PC-3 (cell line): ENCODE measurements at places on chromosomes 13 and 19. TPM values are rescaled to one million over a fixed set of nuclear protein-coding genes. Genes with fewer than 3 reads are reported as not detected.

DNA sequence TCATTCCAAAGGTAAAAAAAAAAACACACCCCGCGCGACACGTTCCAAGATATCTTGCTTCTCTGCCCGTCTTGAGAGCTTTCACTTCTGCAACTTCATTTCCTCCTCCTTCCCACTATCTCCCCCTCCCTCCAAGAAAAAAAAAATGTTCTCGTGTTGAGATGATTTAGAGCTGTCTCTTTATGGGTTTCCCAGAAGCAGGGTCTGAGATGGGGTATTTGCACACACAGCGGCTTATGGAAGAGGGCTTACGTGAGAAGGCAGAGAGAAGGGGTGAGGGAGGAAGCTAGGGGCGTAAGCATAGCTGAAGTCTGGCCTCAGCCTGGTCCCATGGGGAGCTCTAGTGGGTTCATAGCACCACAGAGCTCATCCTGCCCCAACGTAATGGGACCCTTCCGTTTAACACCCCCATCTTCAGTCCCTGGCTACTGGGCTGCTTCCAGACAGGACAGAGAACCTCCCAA is 31.3 kb upstream of the USE1 start:
- no peak for DNase-seq
- H3K27ac ChIP-seq = no peak overlapping the region
- H3K4me3 ChIP-seq = no peak overlapping the region
- H3K27me3 ChIP-seq = no peaks in the 10 kb centered on the region
- H3K36me3 ChIP-seq = peaks cover 5% of the 10 kb centered on the region
- H3K4me1 ChIP-seq = no peaks in the 10 kb centered on the region

DNA sequence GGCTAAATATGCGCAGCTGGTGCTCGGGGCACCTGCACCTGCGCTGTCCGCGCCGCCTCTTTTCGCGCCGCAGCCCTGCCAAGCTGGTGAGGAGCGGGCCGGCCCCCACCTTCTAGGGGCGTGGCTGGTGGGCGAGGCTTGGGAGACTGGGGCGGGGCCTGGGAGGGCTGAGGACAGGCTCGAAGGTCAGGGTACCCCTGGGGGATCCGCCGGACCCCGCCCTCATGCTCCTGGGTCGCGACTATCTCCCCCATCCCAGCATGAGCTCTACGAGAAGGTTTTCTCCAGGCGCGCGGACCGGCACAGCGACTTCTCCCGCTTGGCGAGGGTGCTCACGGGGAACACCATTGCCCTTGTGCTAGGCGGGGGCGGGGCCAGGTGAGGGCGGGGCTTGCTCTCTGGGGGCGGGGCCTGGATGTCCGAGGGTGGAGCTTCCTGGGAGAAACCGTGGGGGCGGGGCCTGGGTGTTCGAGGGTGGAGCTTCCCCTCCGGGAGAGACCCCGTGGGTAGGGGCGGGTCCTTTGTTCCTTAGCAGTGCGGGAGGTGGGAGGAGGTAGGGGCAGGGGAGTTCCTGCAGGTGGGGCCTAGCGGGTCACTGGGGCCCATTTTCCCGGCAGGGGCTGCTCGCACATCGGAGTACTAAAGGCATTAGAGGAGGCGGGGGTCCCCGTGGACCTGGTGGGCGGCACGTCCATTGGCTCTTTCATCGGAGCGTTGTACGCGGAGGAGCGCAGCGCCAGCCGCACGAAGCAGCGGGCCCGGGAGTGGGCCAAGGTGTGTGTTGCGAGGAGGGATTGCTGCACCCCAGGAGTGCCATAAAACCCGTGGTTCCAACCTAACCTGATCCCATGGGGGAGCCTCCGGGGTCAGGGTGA is 19.7 kb downstream of the PNPLA6 start:
- no peaks in the 10 kb centered on the region for H3K4me1 ChIP-seq
- H3K36me3 ChIP-seq = peaks cover 59% of the 10 kb centered on the region
- no peak overlapping the region for H3K27ac ChIP-seq
- DNase-seq = no peak
- H3K4me3 ChIP-seq = no peak overlapping the region
- H3K27me3 ChIP-seq = no peaks in the 10 kb centered on the region

- H3K4me1 ChIP-seq = no peaks in the 10 kb centered on the region
- H3K4me3 ChIP-seq = no peak overlapping the region
- DNase-seq = no peak
- no peaks in the 10 kb centered on the region for H3K27me3 ChIP-seq
- H3K27ac ChIP-seq = no peak overlapping the region
- H3K36me3 ChIP-seq = no peaks in the 10 kb centered on the region
Observed at GRCh38 chr13:113876346-113877148, 12.7 kb upstream of the GAS6 start.

DNA sequence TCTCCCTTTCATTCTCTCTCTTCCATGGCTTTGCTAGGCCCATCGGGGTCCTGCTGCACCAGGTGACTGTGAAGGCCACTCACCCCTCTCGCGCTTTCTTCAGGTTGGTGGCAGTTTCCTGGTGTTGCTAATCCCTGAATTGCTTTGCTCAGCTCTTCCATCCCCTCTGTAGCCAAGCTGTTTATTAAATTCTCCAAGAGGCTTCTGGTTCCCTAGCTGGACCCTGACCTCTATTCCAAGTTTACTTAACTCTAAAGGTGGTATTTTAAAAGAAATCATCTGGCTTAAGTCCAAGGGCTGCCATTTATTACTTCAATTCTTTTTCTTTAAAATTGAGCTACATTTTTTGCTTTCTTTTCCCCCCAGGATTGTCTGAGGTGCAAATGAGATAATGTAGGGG is 32.7 kb upstream of the MICU2 start:
- H3K27me3 ChIP-seq = 0 out of 2 replicates have a peak, but pooled peaks cover 6% of the 10 kb centered on the region
- H3K27ac ChIP-seq = no peak overlapping the region
- no peaks in the 10 kb centered on the region for H3K36me3 ChIP-seq
- no peak for DNase-seq

GRCh38 chr19:39710333-39710890 is 6.1 kb downstream of the LGALS14 start:
- H3K27me3 ChIP-seq = 0 out of 2 replicates have a peak, but pooled peaks cover 3% of the 10 kb centered on the region
- no peak for DNase-seq
- peaks cover 11% of the 10 kb centered on the region; the same call in 1 of the 2 replicates for H3K4me1 ChIP-seq

- H3K4me1 ChIP-seq = no peaks in the 10 kb centered on the region
- H3K36me3 ChIP-seq = no peaks in the 10 kb centered on the region
- no peak overlapping the region for H3K4me3 ChIP-seq
Observed at GRCh38 chr19:30162718-30163117, 209.5 kb upstream of the ZNF536 start.

DNA sequence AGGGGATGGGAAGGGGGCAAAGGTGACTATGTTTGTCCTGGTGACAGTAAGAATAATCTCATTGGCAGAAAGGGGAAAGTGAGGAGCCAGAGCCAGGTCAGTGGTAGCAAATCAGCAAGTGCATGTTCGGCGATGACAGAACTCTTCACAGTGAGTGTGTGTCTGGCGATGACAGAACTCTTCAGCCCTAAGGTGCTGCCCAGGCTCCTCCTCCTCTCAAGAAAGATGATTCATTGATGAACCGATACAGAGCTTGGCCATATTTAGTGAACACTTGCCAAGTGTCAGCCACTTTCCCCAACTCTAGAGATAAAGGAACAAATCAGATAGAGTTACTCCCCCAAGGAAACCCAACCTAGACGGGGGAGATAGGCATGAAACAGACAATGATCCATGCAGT is 199.3 kb upstream of the UBL3 start:
- H3K4me1 ChIP-seq = peaks cover 5% of the 10 kb centered on the region; the same call in 1 of the 2 replicates
- H3K36me3 ChIP-seq = no peaks in the 10 kb centered on the region
- no peak overlapping the region for H3K27ac ChIP-seq
- no peak overlapping the region for H3K4me3 ChIP-seq

- no peaks in the 10 kb centered on the region for H3K4me1 ChIP-seq
- H3K27ac ChIP-seq = no peak overlapping the region
- no peak overlapping the region for H3K4me3 ChIP-seq
Observed at GRCh38 chr13:78607409-78608251, 4.3 kb upstream of the POU4F1 start.

DNA sequence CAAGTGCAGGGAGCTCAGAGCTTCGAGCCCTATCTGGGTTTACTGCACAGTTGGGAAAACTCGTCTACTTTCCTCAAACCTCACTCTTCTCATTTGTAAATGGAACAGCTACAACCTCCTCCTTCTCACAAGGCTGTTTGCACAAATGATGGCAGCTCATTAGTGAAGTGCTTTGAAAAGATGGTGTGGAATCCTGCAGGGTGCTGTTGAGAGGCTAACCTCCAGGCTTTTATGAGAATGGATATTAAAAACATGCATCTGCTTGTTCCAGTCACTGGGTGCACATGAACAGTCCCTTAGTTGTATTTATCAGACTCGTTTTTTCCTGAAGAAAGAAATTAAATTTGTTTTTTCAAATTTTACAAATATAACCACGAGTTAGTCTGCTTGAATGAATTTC is 36.6 kb downstream of the PCDH8 start:
- H3K27me3 ChIP-seq = no peaks in the 10 kb centered on the region
- no peak overlapping the region for H3K27ac ChIP-seq
- no peaks in the 10 kb centered on the region for H3K36me3 ChIP-seq
- no peak for DNase-seq
- H3K4me3 ChIP-seq = no peak overlapping the region

GRCh38 chr13:29355029-29355428 is 240.5 kb downstream of the SLC7A1 start:
- no peak overlapping the region for H3K4me3 ChIP-seq
- no peak overlapping the region for H3K27ac ChIP-seq
- DNase-seq = no peak

DNA sequence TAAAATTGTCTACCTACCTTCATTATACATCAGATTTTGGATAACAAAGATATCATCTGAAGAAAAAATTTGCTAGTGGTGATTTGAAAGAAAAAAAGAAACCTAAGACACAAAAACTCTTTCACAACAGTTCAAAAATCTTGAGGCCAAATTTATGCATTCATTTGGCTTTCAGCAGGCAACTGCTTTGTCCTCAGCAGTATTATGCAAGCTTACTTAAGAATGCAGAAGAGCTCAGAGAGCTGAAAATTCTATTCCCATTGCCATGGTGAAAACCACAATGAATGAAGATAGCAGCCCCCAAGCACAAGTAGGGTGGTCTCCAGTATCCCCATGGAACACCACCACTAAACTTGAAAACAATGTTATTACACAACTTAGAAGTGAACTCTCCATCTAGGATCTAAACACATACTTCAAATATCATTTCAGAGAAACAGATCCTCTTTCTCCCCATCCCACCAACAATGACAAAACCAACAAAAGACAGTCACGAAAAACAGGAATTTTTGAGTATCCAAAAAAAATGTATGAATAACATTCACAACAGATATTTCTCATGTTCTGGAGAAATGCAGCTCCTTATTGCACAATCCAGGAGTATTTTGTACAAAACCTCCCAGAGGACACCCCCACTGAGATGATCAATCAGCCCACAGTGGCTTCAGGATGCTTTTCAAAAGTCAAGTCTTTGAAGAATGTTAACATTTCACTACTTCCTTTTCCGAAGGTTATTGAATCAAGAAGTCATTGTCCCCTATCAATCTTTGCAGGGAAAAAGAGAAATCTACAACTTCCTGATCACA is 192.7 kb downstream of the LHFPL6 start:
- H3K27ac ChIP-seq = no peak overlapping the region
- no peaks in the 10 kb centered on the region for H3K4me1 ChIP-seq
- no peaks in the 10 kb centered on the region for H3K27me3 ChIP-seq
- no peaks in the 10 kb centered on the region for H3K36me3 ChIP-seq
- no peak overlapping the region for H3K4me3 ChIP-seq

DNA sequence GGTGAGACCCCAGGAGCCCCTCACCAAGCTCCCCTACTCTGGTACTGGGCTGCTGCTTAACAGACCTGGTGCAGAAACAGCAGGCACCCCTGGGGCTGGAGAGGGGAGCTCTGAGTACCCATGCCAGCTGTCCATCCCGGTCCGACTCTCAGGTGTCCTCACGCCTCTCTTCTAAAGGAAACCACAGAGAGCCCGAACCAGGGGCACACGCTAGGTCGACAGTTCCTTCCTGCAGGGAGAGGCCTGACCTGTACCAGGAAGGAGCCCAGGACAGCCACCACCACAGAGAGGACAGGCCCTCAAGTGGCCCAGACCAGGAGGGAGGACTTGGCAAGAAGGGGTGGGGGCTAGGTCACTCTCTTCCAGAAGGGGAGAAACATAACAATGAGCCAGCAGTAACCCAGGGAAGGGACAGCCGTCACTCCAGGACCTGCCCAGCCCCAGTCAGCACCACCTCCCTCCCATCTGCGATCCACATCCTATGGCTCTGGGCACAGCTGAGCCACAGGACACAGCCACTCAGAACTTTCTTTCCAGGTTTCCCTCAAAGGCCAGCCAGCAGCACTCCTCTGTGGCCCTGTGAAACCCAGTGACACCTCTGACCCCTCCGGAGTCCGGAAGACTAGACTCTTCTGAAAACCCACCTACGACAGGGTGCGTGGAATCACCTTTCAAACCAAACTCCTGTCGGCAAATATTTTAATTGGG is 13.0 kb upstream of the SLC35E1 start:
- peaks cover 15% of the 10 kb centered on the region for H3K4me1 ChIP-seq
- H3K27ac ChIP-seq = peak overlapping the region; percentile 4; the same call in 1 of the 2 replicates
- no peaks in the 10 kb centered on the region for H3K36me3 ChIP-seq
- no peaks in the 10 kb centered on the region for H3K27me3 ChIP-seq

DNA sequence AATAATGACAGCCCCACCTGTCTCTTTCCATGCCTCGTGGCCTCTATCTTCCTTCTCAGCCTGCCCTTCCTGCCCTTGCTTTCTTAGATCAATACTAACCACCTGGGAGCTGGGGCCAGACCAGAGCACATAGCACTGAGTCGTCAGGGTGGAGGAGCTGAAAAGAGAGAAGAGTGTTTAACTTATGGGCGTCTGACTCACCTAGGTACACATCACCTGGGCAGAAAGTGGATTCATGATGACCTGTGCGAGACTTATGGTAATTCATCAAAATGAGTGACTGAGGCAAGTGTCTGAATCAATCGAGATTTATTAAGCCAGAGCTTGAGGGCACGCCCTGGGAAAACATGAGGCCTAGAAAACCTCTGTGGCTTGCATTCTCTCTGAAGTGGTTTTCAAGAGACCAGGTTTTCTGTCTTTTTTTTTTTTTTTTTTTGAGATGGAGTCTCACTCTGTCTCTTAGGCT is 19.2 kb downstream of the CEACAM6 start:
- H3K27ac ChIP-seq = peak overlapping the region; percentile 99
- 0 out of 2 replicates have a peak overlapping the region, but pooled peaks have one; percentile 26 for H3K4me3 ChIP-seq
- DNase-seq = peak; percentile 96
- no peaks in the 10 kb centered on the region for H3K36me3 ChIP-seq
- no peaks in the 10 kb centered on the region for H3K27me3 ChIP-seq
- peaks cover 65% of the 10 kb centered on the region for H3K4me1 ChIP-seq

DNA sequence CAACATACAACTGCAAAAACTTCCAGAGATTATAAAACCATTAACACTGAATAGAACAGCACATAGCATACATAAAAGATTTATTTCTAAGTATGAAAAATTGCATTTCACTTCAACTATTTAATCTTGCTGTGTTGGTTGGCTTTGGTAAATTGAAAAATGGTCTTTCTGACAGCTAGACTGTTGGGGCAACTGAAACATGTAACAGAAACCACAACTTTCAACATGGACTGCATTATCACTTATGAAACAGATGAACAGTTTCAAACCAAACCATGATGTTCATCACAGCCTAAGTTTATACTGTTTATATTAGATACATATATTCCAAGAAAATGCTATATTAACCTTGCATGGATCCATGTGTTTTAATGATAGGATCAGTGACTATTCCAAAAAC is 324.1 kb upstream of the PCDH9 start:
- H3K27ac ChIP-seq = no peak overlapping the region
- H3K4me1 ChIP-seq = no peaks in the 10 kb centered on the region
- no peaks in the 10 kb centered on the region for H3K36me3 ChIP-seq
- no peaks in the 10 kb centered on the region for H3K27me3 ChIP-seq
- no peak for DNase-seq

NANOS3 gene
- 1.7 TPM in 1 of 2 replicates, not detected in the other for total RNA-seq

HPN gene
- 0.18 TPM in 1 of 2 replicates, not detected in the other for total RNA-seq

GFY gene
- total RNA-seq = not detected in 2 replicates

CLASRP gene
- total RNA-seq = 32.3 and 38.9 TPM in 2 replicates

NLRP7 gene
- total RNA-seq = not detected in 2 replicates

LAIR1 gene
- total RNA-seq = not detected in 2 replicates

YJEFN3 gene
- total RNA-seq = 6.5 and 8.1 TPM in 2 replicates

NAA16 gene
- total RNA-seq = 9.8 and 11.3 TPM in 2 replicates

KLF1 gene
- not detected in 2 replicates for total RNA-seq

PSG4 gene
- total RNA-seq = not detected in 2 replicates
